Retinal pigment epithelial cell (primary cell): ENCODE measurements at places on chromosomes 3 and 15.

DNA sequence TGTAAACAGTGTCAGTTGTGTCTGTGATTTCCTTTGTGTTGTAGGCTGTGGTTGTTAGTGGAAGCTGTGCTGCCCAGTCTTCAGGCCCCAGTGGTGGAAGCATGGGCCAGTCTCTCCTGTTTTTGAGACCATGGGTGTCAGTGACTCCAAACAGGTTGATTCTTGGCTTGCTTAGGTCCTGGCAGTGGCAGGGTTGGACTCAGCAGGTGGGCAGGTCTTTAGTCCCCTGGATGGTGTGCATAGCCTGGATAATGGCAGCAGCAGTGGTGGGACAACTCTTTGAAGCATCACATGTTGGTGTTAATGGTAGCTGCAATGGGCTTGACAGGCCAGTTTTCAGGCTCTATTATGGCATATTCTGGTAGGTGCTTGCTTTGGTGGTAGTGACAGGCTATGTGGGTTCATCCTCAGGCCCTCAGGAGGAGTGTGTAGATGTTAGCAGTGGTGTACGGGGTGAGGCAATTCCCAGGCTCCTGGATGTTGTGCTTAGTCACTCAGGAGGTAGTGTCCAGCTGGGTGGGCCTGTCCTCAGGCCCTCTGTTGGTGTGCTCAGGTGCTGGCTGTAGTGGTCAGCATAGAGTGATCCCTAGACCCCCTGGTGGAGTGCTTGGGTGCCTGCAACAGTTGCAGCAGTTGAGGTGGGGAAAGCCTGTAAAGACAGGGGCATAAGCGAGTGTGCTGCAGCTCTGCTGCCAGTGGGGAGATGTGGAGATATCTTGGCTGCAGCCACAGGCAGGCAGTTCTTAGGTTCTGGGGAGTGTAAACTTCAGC lies 596.7 kb downstream of the PDCD6IP start:
- DNase-seq = no peak

DNA sequence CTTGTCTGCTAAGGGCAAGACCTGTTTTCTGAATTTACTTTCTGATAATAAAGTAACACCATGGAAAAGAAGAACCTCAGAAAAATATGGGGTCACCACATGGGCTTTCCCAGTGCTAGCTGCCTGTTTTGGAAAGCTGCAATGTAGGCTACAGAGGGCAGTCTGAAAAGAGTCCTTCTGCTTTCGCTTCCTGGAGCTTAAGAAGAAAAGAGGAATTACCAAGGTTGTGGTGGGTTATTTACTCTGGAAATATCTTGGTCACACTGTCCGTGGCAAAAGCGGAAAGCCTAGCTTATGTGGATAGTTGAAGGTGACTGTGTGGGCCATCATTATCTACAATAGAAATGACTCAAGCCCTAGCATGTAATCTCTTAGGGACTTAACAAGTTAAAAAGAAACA lies 31.7 kb upstream of the IP6K2 start:
- no peak for DNase-seq

- no peak for DNase-seq
Measured at GRCh38 chr15:59570315-59570714, 41.3 kb upstream of the GCNT3 start.

DNA sequence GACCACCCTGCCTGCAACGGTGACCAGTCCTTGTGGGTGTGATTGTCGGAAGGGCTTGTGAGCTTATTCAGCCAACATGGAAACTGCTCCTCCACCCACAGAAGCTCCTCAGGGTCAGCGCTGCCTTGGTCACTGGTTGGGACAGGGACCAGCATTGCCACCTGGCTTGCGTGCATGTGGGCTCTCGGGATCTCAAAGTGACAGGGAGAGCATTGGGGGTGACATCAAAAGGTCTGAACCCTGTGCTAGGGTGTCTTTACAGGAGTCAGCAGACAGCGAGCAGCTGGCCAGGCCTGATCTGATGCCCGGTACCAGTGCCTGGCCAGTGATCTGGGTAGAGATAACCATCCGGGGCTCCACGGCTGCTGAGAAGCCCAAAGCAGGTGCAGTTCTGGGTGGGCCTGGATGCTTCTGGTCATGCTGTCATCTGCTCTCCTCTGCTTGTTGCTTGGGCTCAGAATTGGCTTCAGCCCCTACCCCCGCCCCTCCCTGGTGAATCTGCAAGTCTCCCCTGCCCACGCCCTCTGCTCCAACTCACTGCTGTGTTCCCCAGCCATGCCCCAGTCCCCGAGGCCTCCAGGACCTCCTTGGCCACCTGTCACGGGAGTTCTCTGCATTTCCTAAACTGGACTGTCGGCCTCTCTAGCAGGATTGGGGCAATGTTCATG lies 134.8 kb downstream of the NSMCE3 start:
- DNase-seq = no peak

GRCh38 chr15:98782801-98783200 lies 134.5 kb downstream of the IGF1R start:
- no peak for DNase-seq
